ENCODE measurements at places on chromosomes 1 and 21. TPM values are rescaled to one million over a fixed set of nuclear protein-coding genes. Genes with fewer than 3 reads are reported as not detected.

DNA sequence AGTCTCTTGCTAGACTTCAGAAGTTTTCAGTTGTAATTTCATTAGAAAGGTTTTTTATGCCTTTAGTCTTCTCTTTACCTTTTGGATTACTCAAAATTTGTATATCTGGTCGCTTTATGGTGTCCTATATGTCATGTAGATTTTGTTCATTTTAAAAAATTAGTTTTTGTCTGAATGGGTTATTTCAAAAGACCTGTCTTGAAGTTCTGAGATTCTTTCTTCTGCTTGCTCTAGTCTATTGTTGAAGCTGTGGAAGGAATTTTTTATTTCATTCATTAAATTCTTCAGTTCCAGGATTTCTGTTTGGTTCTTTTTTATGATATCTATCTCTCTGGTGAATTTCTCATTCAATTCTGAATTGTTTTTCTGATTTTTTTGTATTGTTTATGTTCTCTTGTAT lies 46.5 kb upstream of the GCLM start:
- no peak for DNase-seq

GRCh38 chr1:159993911-159994310 lies 37.9 kb downstream of the PIGM start:
- no peak for DNase-seq

DNA sequence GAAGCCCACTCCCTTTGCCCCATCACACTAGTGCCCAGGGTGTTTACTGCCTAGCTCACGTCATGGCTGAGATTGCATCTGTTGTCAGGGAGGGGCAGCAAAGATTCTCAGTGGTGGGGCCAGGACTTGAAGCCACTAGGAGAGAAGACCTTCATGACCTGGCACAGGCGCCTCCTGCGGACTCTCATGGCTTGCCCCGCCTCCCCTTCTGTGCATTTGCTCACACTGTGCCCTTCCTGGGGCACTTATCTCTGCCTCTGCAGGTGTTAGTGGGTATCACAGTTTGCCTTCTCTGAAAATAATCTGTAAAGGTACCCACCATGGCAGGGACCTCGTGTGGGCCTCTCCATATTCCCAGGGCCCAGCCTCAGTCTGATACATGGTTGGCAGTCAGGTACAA lies 20.1 kb downstream of the PTPRU start:
- peak; percentile 56 for DNase-seq

DNA sequence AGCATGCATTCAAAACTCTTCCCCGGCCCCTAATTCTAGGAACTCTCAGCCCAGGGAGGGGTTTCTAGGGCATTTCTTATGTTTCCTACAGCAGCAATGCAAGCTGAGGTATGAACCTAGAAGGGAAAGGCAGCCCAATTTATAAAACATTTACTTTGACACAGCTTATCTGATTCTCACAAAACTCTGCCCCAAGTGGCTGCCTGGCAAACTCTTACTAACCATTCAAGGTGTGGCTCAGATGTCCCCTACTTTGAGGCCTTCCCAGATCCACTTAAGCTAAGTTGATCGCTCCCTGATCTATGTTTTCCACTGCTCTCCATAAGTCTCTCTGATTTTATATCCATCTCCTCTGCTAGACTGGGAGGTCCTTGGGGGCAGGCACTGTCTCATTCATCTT lies 35.4 kb downstream of the AK2 start:
- no peak for DNase-seq

DNA sequence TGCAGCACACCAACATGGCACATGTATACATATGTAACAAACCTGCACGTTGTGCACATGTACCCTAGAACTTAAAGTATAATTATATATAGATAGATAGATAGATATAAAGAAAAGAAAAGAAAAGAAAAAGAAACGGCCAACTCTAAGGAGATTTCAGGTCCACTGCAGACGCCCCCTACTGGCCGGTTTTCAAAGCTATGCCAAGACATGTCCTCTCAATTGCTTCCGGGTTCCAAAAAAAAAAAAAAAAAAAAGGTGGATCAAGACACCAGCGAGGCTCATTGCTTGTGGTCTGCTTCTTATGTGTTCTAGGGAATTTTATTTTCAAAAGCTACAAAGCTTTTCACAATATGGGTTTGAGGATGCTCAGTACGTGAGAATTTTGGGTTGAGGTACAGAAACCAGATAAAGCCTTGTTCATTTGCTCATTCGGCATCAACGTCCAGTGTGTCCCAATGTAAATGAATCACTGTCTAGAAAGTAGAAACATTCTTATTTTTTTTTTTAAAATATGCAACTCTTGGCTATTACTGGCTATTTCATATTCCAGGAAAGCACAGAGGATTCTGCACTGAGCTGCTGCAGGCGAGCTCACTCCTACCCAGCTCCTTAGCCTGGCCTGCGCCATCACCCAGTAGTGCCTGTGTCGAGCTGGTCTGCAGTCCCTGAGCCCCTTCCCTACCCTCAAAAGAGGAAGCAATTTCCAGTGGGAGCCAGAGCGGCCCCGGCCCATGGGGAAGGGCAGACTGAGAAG lies 643.0 kb downstream of the KIF26B start:
- no peak for DNase-seq

GRCh38 chr21:31877463-31877957 lies 4.7 kb downstream of the HUNK start:
- no peak for DNase-seq

DNA sequence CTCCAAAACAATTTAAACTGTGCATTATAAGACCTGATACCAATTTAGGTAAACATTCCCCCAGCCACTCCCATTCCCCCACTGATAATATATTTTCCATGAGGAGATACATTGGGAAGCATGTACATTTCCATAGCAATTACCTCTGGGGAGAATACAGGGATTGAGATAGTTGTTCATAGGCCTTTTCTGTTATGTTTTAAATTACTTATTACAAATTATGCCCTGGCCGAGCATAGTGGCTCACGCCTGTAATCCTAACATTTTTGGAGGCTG lies 4.4 kb downstream of the ASAP3 start:
- no peak for DNase-seq

Gene ADCY10
- total RNA-seq = 0.97 TPM

DNA sequence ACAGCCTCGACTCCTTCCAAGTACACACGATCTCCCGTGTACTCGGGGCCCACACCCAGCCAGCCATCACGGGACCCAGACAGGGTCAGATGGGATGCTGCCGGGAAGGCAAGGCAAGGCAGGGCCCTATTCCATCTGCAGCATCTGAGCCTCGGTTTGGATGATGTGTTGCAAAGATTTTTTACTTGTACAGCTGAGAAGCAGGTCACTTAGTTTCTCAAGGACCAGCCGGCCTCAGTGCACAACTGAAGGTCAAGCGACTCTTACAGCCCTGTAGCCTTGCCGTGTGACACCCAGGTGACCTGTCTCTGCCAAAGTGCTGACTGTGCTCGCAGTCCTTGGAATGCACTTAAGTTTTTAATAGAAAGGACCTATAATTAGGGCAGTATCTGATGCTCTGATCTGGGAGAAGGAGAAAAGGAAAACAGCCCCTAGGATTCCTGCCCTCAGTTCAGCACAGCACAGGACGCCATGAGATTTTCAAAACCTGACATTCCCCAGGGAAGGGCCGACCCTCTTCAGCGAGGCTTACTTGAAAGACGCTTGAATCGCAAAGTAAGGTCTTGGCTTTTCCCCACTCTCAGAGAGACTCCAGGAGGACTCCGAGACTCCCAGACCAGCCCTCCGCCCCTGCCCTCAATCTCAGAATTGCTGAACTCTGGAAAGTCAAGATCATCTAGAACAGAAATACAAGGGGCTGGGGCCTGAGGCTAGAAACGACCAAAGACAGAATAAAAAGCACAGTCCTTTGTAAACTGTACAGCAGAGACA lies 1.3 kb downstream of the GPR157 start:
- no peak for DNase-seq

DNA sequence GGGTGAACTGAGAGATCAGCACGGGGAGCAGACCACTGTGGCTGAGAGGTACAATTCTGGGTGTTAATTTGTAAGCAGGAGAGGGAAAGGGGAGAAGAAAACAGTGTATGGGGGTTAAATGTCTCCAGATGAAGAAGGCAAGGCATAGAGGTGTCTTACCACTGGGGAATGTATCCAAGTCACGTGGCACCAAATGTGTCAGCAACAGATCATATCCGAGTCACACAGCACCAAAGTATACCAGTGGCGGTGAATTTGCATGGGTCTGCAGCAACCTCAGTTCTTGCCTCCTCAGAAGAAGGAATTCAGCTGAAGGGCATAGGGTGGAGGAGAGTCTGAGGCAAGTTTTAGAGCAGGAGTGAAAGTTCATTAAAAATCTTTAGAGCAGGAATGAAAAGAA lies 21.2 kb upstream of the SYCP1 start:
- no peak for DNase-seq

DNA sequence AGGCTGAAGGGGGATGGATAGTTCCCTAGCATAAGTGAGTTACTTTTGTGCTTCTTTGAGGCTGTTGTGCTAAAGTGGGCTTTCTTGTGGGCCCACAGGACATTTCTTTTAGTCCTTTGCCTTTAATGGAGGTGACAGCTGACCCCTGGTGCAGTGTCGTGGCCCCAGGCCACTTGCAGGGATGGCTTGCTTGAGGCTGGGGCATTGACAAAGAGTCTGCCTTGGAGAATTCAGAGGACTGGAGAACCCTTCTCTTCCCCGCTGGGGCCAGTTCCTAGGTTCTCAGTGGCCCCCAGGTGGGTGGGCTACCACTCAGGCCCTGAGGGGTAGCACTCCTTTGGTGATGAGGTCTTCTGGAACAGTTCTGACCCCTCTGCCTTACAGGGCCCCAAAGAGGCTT lies 12.8 kb downstream of the ABCG1 start:
- DNase-seq = no peak

DNA sequence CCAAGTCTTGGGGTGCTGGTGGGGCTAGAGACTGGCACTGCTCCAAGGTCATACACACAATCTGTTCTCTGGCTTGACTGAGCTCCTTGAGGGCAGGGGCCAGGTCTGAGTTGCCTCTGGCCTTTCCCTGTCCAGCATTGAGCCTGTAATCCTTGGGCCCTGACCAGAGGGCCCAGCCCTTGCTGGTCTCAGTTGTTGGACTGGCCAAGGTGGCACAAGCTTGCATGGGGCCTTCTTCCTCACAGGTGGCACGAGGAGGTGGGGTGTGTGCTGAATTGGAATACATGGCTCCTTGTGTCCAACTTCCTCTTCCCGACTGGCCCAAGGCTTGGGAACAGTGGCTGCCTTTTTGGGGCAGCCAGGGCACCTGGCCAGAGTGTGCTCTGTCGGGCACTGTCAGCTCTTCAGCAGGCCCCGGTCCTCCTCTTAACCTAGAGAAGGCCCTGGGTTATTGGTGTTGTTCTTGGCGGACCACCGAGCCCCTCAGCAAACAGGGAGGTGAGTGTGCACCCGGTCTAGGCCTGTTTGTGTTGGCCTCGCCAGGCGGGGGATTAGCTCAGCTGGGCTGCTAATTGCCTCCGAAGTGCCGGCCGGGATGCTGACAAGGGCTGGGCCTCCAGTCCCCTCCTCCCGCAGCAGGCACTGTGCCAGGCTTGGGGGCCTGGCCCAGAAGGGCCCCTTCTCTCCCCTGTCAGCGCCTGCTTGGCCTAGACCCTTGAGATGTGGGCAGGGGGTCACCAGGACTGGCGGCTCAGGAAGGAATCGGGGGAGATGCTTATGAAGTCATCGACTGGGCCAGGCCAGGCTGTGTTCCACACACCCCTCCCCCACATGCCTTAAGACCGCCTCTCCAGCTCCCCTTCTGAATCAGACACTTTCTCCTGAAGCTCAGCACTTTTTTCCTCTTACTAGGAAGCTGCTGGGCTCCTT lies 28.5 kb downstream of the WNT4 start:
- DNase-seq = no peak

GRCh38 chr1:39088658-39089057 lies 62.5 kb downstream of the NDUFS5 start:
- no peak for DNase-seq

- no peak for DNase-seq
These were observed 141.4 kb downstream of the PSMG1 start for GRCh38 chr21:39041816-39042215.

- DNase-seq = no peak
These were observed 36.3 kb upstream of the IL10 start for GRCh38 chr1:206808615-206809014.

DNA sequence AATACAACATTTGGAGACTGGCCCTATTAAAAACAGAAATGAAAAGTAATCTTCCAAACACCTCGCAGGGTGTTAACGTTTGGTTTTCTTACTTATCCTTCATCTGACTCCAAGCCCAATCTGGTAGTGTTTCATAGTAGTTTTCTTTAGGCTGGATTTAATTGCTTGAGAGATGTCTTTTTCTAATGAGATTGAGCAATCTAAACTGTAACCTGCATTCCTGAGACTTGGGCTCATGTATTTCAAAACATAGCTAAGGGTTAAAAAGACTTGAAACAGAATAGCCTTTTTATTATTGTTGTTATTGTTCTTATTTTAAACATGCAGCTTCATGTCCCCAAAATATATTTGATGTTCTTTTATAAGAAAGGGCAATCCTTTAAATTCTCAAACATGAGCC lies 278.9 kb downstream of the TGFB2 start:
- DNase-seq = no peak

- DNase-seq = no peak
These were observed 243.5 kb downstream of the TGFB2 start for GRCh38 chr1:218588540-218589172.

DNA sequence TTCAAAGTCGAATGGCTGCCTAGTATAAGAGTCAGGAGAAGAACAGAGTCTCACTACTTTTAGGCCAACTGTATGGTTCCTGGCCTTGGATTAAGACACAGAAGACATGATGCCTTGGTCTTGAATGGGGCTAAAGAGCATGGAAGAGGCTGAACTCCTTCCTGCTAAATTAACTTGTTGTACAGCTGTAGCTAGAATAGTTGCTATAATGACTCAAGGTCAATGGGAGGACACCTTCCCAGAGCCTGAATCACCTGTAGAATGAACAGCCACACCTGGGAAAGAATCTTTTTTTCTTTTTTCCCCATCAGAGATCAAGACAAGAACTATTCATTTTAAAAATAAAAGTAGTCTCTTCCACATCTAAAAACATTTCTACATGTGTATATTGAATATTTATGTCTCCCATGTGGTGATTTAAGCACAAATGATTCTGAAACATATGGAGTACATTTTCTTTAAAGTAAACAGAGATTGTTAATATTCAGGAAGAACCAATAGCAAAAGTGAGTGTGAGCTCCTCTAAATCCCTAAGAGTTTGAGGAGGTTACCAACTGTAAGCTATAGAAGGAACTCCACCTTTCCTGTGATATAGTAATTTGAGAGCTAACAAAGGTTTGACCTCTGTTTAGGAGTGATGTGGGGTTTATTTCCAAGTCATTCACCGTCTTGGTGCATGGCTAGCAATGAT lies 191.3 kb downstream of the TGFB2 start:
- no peak for DNase-seq

Gene GPA33
- total RNA-seq = 2.7 TPM

Gene GJA9
- not detected for total RNA-seq

Gene FCRL2
- not detected for total RNA-seq
